ENCODE measurements at places on chromosomes 3 and 15. TPM values are rescaled to one million over a fixed set of nuclear protein-coding genes. Genes with fewer than 3 reads are reported as not detected.

- H3K36me3 ChIP-seq = no peaks in the 10 kb centered on the region
- no peak for DNase-seq
- H3K27ac ChIP-seq = no peak overlapping the region
- H3K4me1 ChIP-seq = peaks cover 14% of the 10 kb centered on the region
- no peak overlapping the region for H3K4me3 ChIP-seq
These were observed 25.2 kb upstream of the CLSTN2 start for GRCh38 chr3:139909811-139910210.

- H3K27me3 ChIP-seq = no peaks in the 10 kb centered on the region
- DNase-seq = no peak
- H3K27ac ChIP-seq = no peak overlapping the region
- H3K36me3 ChIP-seq = no peaks in the 10 kb centered on the region
- peaks cover 9% of the 10 kb centered on the region for H3K4me1 ChIP-seq
These were observed 554.8 kb upstream of the CBLB start for GRCh38 chr3:106423321-106424225.

DNA sequence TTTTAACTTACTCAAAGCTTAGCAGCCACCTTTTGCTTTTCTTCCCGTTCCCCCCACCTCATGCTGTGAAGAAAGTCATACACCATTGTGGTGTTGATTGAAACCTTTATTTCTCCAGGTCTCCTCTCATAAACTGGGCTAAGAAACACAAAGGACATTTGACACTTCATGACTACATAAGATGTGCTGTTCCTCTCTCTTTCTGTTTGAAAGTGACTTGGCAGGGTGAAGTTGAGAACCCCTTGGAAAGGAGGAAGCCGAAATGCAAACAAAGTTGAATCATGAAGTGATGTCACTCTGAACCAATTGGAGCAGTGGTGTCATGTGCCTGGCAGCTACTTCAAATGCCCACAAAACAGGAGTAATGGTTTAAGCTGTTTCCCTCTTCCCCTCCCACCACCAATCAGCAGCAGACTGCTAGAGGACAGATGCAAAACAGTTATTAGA lies 174.7 kb downstream of the IGF1R start:
- H3K4me3 ChIP-seq = no peak overlapping the region
- peaks cover 26% of the 10 kb centered on the region for H3K4me1 ChIP-seq
- H3K27ac ChIP-seq = peak overlapping the region; percentile 59
- peak; percentile 68 for DNase-seq
- no peaks in the 10 kb centered on the region for H3K27me3 ChIP-seq

GRCh38 chr3:71057526-71057894 lies 526.0 kb downstream of the FOXP1 start:
- H3K4me1 ChIP-seq = peaks cover 46% of the 10 kb centered on the region
- no peak for DNase-seq
- no peaks in the 10 kb centered on the region for H3K27me3 ChIP-seq
- no peak overlapping the region for H3K4me3 ChIP-seq
- H3K36me3 ChIP-seq = peaks cover under 1% of the 10 kb centered on the region

DNA sequence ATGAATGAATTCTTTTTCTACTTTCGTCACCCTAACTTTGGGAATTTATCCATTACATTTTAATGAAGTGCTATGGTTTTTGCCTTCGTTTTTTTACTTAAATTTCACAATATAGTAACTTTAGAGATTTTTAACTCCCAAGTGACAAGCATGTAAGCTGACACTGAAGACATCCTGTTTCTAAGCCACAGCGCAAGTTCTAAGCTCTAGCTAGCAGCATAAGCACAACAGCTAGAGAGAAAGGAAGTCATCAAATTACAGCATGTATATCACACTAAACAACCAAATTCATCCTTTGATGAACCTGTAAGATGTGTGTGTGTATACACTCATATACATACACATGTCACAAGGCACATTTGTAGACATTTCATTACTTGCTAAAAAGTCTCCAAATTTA lies 119.3 kb downstream of the P3H2 start:
- H3K4me3 ChIP-seq = no peak overlapping the region
- no peaks in the 10 kb centered on the region for H3K36me3 ChIP-seq
- peaks cover 69% of the 10 kb centered on the region for H3K4me1 ChIP-seq
- H3K27ac ChIP-seq = peak overlapping the region; percentile 60
- no peak for DNase-seq

DNA sequence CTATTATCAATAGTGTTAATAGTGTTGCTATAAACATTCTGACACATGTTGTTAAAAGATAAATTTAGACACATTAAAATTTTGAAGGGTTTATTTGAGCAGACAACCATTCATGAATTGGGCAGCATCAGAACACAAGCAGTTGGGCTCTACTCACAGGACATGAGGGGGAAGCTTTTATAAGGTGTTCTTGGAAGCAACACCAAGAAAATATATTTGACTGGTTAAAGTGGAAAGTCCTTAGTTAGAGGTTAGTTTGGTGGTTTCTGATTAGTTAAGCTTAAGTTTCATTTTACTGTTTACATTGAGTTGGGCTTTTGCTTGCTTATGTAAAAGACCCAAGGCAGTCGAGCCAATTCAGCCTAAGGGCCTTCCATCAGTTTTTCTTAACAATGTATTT lies 220.7 kb downstream of the CD47 start:
- no peak overlapping the region for H3K27ac ChIP-seq
- no peaks in the 10 kb centered on the region for H3K27me3 ChIP-seq
- no peak overlapping the region for H3K4me3 ChIP-seq
- H3K36me3 ChIP-seq = no peaks in the 10 kb centered on the region
- DNase-seq = no peak

- H3K36me3 ChIP-seq = no peaks in the 10 kb centered on the region
- H3K27ac ChIP-seq = no peak overlapping the region
- no peak overlapping the region for H3K4me3 ChIP-seq
- no peak for DNase-seq
- H3K4me1 ChIP-seq = no peaks in the 10 kb centered on the region
These were observed 21.0 kb upstream of the CLDN18 start for GRCh38 chr3:137988982-137989381.

GRCh38 chr3:171862993-171863521 lies 19.9 kb downstream of the TMEM212 start:
- peaks cover 19% of the 10 kb centered on the region for H3K4me1 ChIP-seq
- H3K4me3 ChIP-seq = peak overlapping the region; percentile 22
- H3K36me3 ChIP-seq = no peaks in the 10 kb centered on the region
- H3K27me3 ChIP-seq = no peaks in the 10 kb centered on the region

DNA sequence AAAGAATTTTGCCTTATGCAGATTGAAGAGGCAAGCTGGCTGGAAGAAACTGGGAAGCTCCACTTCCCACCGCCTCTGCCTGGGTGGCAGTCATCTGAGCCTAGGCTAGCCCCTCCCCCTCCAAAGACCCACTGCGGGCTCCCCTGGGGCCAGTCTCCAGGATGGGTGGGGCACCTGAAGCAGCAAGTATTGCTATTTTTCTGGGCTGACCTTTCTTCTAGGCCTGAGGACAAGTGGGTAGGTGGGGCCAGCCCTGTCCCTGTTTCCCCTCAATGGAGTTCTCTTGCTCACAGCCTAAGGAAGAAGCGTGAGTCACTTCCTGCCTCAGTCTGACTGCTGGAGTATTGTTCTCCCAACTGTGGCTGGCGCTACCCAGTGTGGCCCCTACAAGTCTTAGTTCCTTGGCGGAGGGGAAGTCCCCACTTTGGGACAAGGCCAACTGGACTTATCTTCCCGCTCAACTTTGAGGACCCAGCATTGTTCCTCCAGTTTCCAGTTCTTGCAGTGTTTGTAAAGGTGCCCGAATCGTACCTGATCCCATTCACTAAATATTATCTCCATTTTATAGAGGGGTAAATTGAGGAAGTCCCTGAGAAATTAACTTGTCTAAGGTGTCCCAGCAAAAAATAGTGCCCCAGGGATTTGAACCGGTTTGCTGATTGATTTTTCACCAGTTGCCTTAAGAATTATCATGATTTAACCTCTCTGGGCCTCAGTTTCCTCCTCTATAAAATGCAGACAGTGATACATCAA lies 1.4 kb downstream of the FURIN start:
- DNase-seq = peak; percentile 98
- no peaks in the 10 kb centered on the region for H3K27me3 ChIP-seq
- no peak overlapping the region for H3K4me3 ChIP-seq
- peaks cover 30% of the 10 kb centered on the region for H3K36me3 ChIP-seq
- peak overlapping the region; percentile 95 for H3K27ac ChIP-seq

DNA sequence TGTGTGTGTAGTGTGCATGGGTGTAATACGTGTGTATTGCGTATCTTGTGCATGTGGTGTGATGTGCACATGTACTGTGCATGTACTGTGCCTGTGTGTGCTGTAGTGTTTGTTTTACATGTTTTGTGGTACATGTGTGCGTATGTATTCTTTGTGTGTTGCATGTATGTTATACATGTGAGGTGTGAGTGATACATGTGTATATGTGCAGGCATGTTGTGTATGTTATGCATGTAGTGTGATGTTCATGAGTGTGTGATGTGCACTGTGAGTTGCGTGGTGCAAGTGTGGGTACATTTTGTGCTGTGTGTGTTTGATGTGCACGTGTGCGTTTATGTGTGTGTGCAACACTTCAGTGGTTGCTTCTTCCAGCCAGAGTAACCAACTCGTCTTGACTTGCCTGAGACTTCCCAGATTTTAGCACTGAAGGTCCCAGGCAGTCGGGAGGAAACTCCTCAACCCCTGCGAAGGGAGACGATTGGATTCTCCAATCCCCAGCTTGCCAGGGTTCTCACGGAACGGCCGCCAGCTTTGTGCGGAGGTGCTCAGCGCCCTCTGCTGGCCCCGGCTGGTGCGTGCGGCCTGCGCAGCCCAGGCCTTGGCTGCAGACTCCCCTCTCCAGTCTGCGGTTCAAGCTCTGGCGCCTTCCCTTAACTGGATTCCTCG lies 3.6 kb downstream of the GALNT15 start:
- no peak overlapping the region for H3K4me3 ChIP-seq
- H3K27me3 ChIP-seq = no peaks in the 10 kb centered on the region
- no peak overlapping the region for H3K27ac ChIP-seq
- no peaks in the 10 kb centered on the region for H3K36me3 ChIP-seq
- peaks cover 85% of the 10 kb centered on the region for H3K4me1 ChIP-seq
- DNase-seq = peak; percentile 92

GRCh38 chr3:188152660-188153436 lies 1.1 kb upstream of the LPP start:
- no peaks in the 10 kb centered on the region for H3K27me3 ChIP-seq
- H3K4me3 ChIP-seq = peak overlapping the region; percentile 66
- peak; percentile 86 for DNase-seq
- peaks cover 36% of the 10 kb centered on the region for H3K4me1 ChIP-seq

The SLC51A gene
- not detected for total RNA-seq

The SSUH2 gene
- total RNA-seq = not detected

The ALPK3 gene
- not detected for total RNA-seq

All from SJSA1 (cell line).